ENCODE measurements at places on chromosomes 2 and 18. TPM values are rescaled to one million over a fixed set of nuclear protein-coding genes. Genes with fewer than 3 reads are reported as not detected.

DNA sequence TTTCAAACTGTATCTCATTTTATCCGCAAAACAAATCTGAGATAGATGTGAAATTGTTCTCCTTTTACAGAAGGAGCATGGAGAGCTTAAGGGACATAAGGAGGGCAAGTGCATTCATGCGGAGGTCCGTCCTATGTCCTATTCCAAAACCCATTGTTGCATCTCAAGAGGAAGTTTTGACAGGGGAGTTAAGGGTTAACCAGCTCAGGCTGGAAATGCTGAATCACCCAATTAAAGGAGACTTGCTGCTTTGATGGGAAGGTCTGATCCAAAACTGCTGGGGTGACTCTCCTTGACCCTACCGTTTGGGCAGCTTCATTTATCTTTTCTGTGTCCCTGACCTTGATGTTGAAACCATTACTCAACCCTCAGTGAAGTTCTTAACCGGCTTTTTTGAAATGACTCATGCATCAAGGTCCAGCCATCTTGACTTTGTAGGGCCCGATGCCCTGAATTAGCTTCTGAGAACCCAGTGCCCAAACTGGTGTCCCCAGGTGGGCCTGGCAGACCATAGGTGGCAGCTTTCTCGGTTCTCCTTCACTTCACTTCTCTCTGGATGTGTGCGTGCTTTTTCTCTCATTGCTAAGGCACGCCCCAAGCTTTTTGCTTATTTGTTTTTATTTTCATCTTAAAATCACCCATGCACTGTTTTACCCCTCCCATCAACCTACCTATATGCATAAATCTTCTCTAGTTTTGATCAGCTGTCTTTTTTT, 15.9 kb upstream of the TXNDC2 start:
- H3K4me3 ChIP-seq, result no peak overlapping the region
- H3K36me3 ChIP-seq, result peaks cover 9% of the 10 kb centered on the region
- peaks cover 38% of the 10 kb centered on the region for H3K27me3 ChIP-seq
- DNase-seq, result no peak
- H3K27ac ChIP-seq, result no peak overlapping the region

DNA sequence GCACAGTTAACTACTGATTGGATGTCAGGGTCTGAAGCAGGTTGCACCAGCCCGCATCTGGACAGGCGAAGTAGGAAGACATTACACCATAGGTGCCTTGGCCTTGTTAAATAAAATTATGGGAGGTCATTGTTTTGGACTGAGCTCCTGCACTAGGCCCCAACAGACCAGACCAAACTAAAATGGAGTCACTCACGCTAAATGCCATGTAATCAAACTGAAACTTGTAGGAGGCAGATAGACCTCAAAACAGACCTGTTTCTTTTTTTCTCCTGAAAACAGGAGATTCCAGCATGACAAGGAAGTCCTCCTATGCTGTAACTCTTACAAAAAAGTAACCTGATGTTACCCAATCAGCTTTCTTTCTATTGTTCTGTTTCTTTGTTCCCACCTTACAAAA, 15.5 kb upstream of the NFU1 start:
- H3K4me3 ChIP-seq, result no peak overlapping the region
- no peak for DNase-seq
- H3K27ac ChIP-seq, result no peak overlapping the region
- peaks cover 22% of the 10 kb centered on the region for H3K4me1 ChIP-seq

GRCh38 chr2:130835766-130836015, 1.0 kb upstream of the ARHGEF4 start:
- H3K4me1 ChIP-seq, result no peaks in the 10 kb centered on the region
- H3K4me3 ChIP-seq, result no peak overlapping the region
- H3K36me3 ChIP-seq, result no peaks in the 10 kb centered on the region
- no peak overlapping the region for H3K27ac ChIP-seq

GRCh38 chr2:168649105-168649504, 153.3 kb upstream of the NOSTRIN start:
- H3K27ac ChIP-seq, result no peak overlapping the region
- no peak for DNase-seq
- H3K36me3 ChIP-seq, result no peaks in the 10 kb centered on the region

The LRRC30 gene
- not detected for total RNA-seq

- no peaks in the 10 kb centered on the region for H3K4me1 ChIP-seq
- H3K36me3 ChIP-seq, result no peaks in the 10 kb centered on the region
- H3K27ac ChIP-seq, result no peak overlapping the region
- no peaks in the 10 kb centered on the region for H3K27me3 ChIP-seq
These were observed 1067.4 kb downstream of the LRP1B start for GRCh38 chr2:141063406-141063805.

- H3K27me3 ChIP-seq, result no peaks in the 10 kb centered on the region
- no peak overlapping the region for H3K27ac ChIP-seq
- DNase-seq, result no peak
These were observed 16.8 kb downstream of the GPD2 start for GRCh38 chr2:156452971-156453370.

The EGR4 gene
- 0.24 TPM for total RNA-seq

The EIF5B gene
- 69.7 TPM for total RNA-seq

- H3K27me3 ChIP-seq, result peaks cover 17% of the 10 kb centered on the region
- H3K4me3 ChIP-seq, result no peak overlapping the region
- no peaks in the 10 kb centered on the region for H3K4me1 ChIP-seq
- no peaks in the 10 kb centered on the region for H3K36me3 ChIP-seq
- H3K27ac ChIP-seq, result no peak overlapping the region
These were observed 63.9 kb upstream of the TUBA3E start for GRCh38 chr2:130261970-130262760.

DNA sequence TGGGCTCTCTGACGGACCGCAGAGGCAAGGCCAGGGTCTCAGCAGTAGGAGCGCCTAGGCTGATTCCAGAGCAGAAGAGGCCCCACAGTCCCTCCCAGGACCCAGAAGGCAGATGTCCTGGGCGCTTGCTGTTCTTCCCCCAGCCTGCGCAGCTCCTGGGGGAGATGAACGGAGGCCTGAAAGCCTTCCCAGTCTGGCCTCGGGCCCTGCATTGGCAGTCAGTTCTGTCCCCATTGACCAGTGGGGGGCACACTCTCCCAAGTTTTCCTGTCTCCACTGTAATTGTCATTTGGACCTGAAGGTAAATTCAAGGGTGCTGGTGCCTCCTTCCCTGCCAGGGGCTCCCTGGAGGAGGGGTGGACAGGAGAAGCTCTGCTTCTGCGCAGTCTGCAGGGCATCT, 345.7 kb downstream of the CYP26B1 start:
- H3K36me3 ChIP-seq, result no peaks in the 10 kb centered on the region
- H3K27me3 ChIP-seq, result peaks cover 2% of the 10 kb centered on the region
- no peak overlapping the region for H3K4me3 ChIP-seq
- H3K27ac ChIP-seq, result no peak overlapping the region
- no peaks in the 10 kb centered on the region for H3K4me1 ChIP-seq
- no peak for DNase-seq

The NT5DC4 gene
- total RNA-seq, result not detected

DNA sequence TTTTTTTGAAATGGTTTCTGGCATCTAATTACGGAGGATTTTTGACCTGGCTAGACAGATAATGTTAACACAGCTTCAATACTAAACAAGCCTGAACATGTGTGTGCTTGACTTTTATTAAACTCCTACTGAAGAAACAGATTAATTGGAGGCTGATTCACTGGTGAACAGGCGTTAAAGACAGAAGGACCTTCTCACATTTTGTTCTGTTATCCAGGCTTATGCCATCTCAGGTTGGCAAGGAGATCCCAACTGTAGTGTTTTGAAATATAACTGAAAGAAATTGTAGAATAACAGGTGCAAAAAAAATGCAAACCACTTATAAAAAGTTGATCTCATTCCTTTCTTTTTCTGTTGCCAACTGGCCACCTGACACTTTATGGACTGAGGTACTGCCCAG, 269.6 kb downstream of the ARHGAP15 start:
- DNase-seq, result no peak
- H3K4me1 ChIP-seq, result peaks cover 68% of the 10 kb centered on the region
- no peak overlapping the region for H3K27ac ChIP-seq
- no peaks in the 10 kb centered on the region for H3K27me3 ChIP-seq
- H3K36me3 ChIP-seq, result no peaks in the 10 kb centered on the region
- H3K4me3 ChIP-seq, result no peak overlapping the region

- DNase-seq, result peak; percentile 72
- peaks cover 6% of the 10 kb centered on the region for H3K4me1 ChIP-seq
- H3K27me3 ChIP-seq, result peaks cover 59% of the 10 kb centered on the region
- H3K36me3 ChIP-seq, result peaks cover 4% of the 10 kb centered on the region
These were observed 5.4 kb downstream of the SPR start for GRCh38 chr2:72892506-72893173.

The CDH20 gene
- total RNA-seq, result 0.10 TPM

DNA sequence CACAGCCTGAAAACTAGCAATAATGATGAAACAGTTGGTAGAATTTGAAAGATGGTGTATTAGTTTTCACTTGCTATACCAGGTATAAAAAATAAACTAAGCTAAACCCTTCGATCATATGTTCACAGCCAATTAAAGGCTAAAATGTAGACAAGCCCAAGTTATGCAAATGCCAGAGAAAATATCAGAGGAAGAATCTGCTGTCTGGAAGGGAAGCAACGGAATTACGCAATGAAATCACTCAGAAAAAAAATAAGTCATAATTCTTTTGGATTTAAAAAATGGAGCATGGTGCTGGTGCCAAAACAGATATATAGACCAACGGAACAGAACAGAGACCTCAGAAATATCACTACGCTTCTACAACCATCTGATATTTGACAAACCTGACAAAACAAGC, 108.3 kb downstream of the ARL4C start:
- H3K4me3 ChIP-seq, result no peak overlapping the region
- H3K27ac ChIP-seq, result no peak overlapping the region
- no peaks in the 10 kb centered on the region for H3K27me3 ChIP-seq
- H3K36me3 ChIP-seq, result no peaks in the 10 kb centered on the region
- DNase-seq, result no peak
- peaks cover 26% of the 10 kb centered on the region for H3K4me1 ChIP-seq

DNA sequence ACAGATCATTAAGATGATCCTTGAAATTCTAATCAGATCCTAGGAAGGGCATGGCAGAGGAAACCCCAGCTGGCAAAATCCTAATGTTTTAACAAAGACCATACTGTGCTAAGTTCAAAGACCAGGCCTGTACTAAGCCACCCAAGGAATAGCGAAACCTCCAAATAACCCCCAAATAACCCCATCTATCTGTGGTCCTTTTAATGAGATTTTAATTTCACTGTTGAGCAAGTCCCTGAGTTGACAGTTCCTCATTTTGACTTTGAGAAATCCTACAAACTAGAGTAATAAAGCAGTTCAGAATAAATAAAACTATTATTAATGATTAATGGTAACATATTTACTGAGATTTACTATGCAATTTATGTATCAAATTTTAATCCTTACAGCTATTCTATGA, 259.8 kb downstream of the STK39 start:
- H3K4me1 ChIP-seq, result no peaks in the 10 kb centered on the region
- no peak overlapping the region for H3K27ac ChIP-seq
- DNase-seq, result no peak
